ENCODE measurements at places on chromosomes 1 and 21.

DNA sequence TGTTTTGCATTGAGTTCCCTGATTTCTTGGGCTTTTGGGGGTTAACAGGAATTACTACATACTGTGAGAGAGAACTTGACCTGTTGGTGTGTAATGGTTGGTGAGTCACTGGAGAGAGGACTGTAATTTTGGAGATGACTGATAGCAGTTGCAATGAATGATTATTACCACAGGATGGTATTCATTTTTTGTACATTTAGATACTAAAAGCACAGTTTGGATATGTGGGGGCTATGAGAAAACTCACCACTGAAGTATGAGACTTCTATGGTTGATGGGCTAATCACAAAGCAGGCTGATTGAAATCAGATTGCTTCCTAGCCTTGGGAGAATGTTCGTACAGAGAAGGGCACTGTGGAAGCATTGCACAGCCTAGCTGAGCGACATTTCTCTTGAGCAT, 1571.3 kb upstream of the PRMT6 start:
- DNase-seq = no peak

DNA sequence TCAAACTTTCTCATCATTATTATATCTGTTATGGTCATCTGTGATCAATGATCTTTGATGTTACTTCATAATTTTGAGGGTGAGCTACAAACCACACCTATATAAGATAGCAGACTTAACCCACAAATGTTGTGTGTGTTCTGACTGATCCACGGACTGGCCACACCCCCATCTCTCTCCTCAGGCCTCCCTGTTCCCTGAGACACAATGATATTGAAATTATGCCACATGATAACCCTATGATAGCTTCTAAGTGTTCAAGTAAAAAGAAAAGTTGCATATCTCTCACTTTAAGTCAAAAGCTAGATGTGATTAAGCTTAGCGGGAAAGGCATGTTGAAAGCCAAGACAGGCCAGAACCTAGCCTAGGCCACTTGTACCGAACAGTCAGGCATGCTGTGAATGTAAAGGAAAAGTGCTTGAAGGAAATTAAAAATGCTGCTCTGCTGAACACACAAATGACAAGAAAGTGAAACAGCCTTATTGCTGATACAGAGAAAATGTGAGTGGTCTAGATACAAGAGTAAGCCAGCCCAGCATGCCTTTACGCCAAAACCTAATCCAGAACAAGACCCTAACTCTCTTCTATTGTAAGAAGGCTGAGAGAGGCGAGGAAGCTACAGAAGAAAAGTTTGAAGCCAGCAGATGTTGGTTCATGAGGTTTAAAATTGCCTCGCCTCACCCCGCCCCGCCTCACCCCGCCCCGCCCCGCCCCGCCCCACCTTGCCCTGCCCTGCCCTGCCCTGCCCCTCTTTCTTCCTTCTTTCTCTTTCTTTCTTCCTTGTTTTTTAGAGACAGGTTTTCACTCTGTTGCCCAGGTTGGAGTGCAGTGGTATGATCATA, 16.5 kb downstream of the CTSS start:
- DNase-seq = no peak

GRCh38 chr1:178512566-178513277, at the start of gene TEX35:
TSS of gene TEX35 (plus strand) at chr1:178513109. CDS start at chr1:178513189, 80 bp downstream.
- no peak for DNase-seq

DNA sequence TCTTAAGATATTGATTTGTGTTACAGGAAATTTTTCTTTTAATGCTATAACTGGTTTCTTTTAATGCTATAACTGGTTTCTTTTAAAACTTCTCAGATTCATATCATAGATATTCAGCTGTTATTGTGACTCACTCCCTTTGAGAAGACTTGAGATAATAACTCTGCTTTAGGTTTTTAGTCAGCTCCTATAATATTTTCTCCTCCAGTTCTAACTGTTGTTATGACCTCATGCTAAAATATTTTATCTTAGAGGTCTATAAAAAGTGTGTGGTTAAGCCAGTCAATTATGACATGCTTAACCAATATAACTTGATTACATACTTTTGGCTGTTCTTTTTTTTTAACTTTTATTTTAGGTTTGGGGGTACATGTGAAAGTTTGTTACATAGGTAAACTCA, 280.2 kb downstream of the PTGER3 start:
- no peak for DNase-seq

- DNase-seq = no peak
Measured at GRCh38 chr1:161161652-161162051, 2.4 kb downstream of the USP21 start.

- no peak for DNase-seq
Measured at GRCh38 chr1:224203243-224204016, 20.4 kb downstream of the DEGS1 start.

- DNase-seq = no peak
Measured at GRCh38 chr1:15937706-15938168, 38.2 kb downstream of the ZBTB17 start.
